Activated CD4-positive, alpha-beta T cell treated with anti-CD3 and anti-CD28 coated beads, Interleukin-2, amount 50 U/mL, for 1 hour (primary cell): ENCODE measurements at places on chromosomes 1 and 21.

- no peak for DNase-seq
These were observed 10.8 kb upstream of the PADI1 start for GRCh38 chr1:17194133-17194475.

- no peak for DNase-seq
These were observed 13.9 kb downstream of the KCNK1 start for GRCh38 chr1:233627823-233628222.

DNA sequence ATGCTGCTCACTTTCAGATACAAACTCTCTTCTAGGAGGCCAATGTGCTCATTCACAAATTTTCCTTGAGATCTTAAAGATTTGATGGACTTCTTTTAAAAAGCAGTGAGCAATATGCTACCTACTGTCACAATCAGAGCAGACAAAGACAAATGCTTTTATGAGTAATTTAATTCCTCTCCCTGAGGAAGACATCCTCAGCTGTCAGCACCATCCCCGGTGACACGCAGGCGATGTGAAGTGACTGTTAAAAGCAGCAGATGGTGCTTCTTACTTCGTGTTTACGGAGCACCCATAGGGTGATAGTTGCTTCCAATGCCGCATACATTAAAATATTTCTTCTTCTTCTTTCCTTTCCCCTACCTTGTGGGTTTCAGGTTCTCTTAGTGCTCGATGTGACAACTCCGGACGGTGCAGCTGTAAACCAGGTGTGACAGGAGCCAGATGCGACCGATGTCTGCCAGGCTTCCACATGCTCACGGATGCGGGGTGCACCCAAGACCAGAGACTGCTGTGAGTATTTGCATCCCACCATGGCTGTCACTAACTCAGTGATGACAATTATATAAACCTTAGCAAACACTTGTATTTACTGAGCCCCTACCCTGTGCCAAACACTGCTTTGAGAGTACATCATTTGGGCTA lies 29.1 kb downstream of the LAMC2 start:
- DNase-seq: no peak

- DNase-seq: no peak
These were observed 90.2 kb downstream of the TGFBR3 start for GRCh38 chr1:91795591-91796389.

- DNase-seq: no peak
These were observed 16.0 kb upstream of the ZNF697 start for GRCh38 chr1:119664067-119664466.

GRCh38 chr1:113965703-113966412 lies 13.4 kb upstream of the OLFML3 start:
- no peak for DNase-seq

- no peak for DNase-seq
These were observed 2.6 kb downstream of the LRRC41 start for GRCh38 chr1:46300673-46301405.

DNA sequence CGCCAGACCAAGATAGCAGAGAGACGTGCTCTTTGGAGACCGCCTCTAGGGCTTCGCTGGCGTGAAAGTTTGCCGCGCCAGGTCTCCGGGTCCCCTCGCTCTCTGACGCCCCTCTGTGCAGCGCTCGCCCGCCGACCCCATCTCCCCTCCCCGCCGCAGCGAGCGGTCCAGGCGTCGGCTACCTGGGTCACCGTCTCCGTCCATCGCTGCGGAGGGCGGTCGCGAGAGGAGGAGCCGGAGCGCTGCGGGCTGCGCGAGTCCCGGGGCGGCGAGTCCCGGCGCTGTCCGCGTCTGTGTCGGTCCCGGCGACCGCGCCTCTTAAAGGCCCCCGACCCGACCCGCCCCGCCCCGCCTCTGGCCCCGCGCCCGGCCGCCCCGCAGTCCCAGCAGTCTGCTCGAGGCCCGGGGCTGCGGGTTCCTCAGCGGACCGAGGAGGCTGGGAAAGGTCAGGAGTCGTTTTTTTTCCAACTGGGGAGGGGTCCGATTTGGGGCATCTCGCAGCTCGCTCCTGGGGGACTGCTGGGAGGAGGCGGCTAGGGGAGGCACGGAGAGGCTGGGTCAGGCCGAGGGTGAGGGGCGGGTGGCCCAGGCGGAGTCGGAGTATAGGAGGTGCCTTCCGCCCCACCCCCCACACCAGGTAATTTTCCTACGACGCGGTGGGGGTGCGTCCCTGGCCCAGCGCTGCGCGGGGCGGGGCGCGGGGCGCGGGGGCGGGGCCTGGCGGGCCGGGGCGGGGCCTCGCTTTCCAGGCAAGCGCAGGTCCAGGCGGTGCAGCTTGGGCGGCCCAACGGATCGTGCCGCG lies at the start of the genes FBXO2 and FBXO44:
TSS of gene FBXO2 (minus strand) at position 293 of the 802 bp plus-strand sequence. CDS start at position 204, 89 bp downstream.
TSS of gene FBXO44 (plus strand) at position 741 of the 802 bp plus-strand sequence. CDS start 959 bp downstream, outside the sequence.
- DNase-seq: peak; percentile 72
